ENCODE measurements at places on chromosomes 4 and X.

DNA sequence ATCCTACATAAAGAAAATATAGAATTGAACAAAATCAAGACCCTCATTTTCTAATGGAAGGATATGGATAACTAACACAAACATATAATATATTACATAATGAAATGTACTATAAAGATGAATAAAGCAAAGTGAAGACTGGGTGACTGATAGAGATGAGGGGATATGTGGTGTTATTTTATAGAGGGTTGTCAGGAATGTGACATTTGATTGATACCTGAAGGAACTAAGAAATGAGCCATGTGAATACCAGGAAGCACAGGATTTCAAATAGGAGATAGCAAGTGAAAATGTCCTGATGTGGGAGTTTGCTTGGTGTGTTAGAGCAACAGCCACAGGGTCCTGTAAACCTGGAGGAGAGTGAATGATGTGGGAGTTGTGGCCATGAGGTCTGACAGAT lies 40.1 kb upstream of the GNPDA2 start:
- DNase-seq = no peak

DNA sequence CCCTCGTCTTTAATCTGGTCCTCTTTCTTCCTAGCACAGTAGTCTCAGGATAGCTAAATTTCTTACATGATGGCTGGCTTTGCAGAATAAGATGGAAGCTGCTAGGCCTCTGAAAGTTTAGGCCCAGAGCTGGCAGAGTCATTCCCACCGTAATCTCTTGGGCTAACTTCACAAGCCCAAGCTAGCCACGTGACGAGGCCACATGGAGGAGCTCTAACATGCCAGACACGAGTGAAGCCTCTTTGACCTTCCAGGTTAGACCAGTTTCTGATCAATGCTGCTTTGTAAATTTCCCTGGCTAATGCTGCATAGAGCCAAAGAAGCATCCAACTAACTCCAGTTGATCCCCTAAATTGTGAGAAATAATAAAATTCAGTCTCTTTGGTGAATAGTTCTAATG lies 9.5 kb upstream of the CENPE start:
- no peak for DNase-seq

DNA sequence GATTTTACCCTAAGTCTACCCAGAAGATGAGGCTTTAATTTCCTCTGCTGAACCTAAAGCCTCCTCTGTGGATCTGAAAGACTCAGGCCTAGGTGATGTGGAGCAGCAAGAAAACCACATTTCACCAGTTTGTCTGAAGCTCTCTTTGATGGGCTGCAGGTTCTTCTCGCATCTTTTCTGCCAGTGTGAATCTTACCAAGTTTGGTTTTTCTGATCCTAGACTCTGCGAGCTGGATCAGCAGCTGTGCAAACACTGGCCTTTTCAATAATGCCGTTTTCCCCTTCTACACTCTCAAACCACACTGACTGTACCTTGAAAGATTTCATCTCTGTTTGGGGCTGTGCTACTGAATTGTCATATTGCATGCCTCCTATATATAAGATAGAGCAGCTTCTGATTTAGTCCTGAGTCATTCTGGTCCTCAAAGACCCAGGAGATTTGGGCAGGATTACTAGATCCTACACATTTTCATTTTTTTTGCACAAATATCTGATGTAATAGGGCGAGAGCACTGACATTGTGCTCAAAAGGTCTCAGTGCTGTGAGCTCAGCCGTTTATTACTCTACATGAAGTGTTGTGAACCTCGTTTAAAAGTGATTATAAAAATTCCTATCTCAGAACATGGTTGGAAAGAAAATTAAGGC lies 133.6 kb upstream of the FAM9C start:
- no peak for DNase-seq

- no peak for DNase-seq
These were observed 324.5 kb downstream of the DHRSX start for GRCh38 chrX:2176274-2176673.

DNA sequence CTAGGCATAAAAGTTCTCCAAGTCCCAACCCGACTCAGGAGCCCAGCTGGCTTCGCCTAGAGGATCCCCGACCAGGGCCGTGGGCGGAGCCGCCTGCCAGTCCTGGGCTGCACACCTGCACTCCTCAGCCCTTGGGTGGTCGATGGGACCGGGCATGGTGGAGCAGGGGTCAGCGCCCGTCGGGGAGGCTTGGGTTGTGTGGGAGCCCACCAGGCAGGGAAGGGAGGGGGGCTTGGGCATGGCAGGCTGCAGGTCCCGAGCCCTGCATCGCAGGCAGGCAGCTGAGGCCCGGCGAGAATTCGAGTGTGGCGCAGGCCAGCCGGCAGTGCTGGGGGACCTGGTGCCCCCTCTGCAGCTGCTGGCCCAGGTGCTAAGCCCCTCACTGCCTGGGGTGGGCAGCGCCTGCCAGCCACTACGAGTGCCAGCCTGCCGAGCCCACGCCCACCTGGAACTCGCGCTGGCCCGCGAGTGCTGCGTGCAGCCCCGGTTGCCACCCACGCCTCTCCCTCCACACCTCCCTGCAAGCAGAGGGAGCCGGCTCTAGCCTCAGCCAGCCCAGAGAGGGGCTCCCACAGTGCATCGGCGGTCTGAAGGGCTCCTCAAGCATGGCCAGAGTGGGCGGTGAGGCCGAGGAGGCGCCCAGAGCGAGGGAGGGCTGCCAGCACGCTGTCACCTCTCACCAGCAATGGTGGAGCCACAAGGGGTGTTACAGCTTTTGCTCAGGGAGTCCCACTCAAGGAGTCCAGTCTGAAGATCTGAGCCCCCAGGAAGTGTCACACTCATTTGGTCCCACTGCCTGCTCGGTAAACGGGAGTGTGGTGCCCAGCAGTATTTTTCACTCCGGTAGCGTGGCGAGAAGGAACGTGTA lies 38.9 kb downstream of the SPRY1 start:
- no peak for DNase-seq

DNA sequence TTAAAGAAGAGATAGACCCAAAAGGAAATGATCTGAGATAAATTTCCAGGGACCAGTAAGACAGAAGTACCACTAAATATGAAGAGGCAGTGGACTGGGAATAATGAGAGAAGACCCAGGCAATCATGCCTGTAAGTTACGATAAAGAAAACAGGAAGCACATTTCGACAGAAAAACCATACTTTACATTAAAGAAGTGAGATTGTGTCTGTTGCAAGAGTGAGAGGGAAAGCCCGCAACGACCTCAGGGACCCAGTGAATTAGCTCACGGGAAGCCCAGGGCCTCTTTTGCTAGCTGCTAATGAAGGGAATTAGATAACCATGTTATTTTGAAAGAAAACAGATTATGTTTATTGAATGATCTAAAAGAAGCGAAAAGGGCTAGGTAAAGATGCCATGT lies 28.9 kb upstream of the ACSL1 start:
- no peak for DNase-seq

GRCh38 chr4:184384810-184385557 lies 89.4 kb downstream of the IRF2 start:
- no peak for DNase-seq

DNA sequence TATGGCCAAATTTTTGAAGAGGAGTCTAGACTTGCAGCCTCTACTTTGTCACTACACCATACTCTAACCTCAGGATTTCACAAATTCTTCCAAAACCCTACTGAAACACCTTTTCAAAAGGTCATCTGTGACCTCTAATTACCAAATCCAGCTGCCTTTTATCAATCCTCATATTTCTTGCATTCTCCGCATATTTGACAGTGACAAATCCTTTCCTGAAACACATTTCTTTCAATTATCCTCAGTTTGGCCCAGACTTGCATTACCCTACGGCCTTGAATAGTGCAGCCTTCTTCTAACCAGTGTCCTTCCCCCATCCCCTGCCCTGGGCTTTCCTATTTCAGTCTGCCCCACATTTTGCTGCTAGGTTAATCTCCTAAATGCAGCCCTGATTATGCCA lies 25.5 kb downstream of the MID2 start:
- no peak for DNase-seq

DNA sequence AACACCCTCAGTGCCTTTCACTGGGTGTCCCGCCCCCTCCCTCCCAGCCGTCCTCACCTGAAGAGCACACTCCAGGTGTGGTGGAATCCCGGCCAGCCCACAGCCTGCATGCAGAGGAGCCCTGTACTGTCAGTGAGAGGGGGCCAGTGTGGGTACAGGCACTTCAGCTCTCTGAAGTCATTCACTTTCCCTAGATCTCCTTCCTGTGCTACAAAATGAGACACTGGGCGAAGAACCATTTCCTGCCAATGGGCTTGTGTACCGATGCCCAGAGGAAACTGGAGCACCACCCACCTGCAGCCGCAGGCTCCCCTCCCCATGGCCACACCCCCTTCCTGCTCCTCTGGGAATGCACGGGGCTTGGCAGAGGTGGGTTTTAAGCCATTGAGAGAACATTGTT lies 73.9 kb upstream of the C4orf50 start:
- DNase-seq = no peak

DNA sequence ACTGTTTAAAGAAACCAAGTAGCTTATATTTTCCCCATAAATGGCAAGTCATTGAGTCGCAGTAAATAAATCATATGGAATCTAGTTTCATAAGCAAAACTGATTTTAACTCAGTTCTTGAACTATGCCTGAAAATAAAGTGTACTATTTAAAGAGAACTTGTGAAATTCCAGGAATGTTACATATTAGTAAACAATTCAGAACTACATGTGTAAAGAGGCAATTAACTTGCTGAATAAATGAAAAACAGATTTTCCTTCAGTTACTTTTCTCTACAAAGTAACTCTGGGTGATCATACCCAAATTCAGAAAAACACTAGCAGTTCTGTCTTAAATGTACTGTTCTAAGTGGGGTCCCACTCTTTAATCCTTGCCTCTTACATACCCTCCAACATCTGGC lies 236.1 kb upstream of the EDNRA start:
- no peak for DNase-seq

DNA sequence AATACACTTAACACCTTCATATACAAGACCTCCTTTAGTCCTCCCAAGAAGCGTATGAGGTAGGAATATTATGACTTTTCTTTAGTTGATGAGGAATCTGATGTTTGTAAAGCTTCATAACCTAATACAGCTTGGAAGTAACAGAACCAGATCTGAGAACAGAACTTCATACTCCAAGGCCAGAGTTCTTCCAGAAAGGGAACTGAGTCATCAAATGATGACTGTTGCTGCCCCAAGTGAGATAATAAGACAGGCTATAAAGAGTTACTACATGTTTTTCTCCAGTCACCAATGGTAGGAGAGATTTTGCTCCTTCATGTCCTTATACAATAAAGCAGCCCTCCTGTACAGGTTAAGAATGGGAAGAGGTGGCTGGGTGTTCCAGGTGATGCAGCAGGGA lies 74.3 kb upstream of the ANXA3 start:
- no peak for DNase-seq

GRCh38 chrX:50988649-50989048 lies 78.1 kb downstream of the BMP15 start:
- DNase-seq = no peak

DNA sequence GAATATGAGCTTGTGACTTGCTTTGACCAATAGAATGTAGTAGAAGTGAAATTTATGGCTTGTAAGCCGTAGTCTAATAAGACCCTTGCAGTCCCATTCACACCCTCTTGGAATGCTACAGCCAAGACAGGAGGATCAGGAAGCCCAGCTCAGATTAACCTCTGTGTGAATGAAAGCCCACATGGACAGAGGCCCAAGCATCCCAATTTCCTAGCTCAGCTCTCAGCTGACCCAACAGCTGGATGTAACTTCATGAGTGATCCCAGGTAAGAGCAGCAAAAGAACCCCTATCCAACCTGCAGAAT lies 12.8 kb upstream of the PPM1K start:
- no peak for DNase-seq

Data from activated naive CD4-positive, alpha-beta T cell (primary cell).